ENCODE measurements at places on chromosomes 2 and 18. TPM values are rescaled to one million over a fixed set of nuclear protein-coding genes. Genes with fewer than 3 reads are reported as not detected.

DNA sequence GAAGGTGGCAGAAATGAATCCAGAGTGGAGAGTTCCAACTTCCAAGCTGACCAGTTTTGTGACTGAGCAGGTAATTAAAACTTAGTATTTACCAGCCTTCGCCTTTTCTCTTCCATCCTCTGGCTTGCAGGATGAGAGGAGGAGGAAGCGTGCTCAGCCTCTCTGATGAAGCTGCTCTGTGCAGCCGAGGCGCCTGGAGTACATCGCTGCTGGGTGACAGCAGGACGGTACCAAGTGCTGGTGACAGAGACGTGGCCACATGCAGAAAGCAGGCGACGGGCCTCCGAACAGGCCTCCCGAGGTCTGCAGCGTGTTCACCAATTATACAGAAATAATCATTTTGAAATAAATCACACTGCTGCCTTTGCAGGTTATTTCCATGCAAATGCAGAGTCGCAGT, 95.0 kb downstream of the MBP start:
- H3K27me3 ChIP-seq = no peaks in the 10 kb centered on the region
- H3K36me3 ChIP-seq = no peaks in the 10 kb centered on the region
- H3K4me1 ChIP-seq = peaks cover 32% of the 10 kb centered on the region

DNA sequence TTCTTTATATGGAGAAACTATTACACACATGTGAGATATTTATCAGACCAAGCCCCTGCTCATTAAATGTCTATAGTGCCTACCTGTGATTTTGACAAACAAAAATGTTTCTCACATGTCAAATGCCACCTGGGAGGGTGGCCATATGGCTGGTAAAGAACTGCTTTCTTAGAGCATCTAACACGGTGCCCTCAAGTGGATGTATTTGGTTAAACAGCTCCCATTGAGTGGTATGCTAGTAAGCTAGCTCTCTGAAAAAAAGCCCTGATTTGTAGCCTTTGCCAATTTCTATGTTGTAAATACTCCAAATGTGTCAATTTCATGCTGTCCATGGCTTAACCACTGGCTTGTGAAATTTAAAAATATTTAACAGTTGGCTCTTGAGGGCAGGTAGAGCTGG, 94.6 kb downstream of the PMAIP1 start:
- H3K36me3 ChIP-seq = no peaks in the 10 kb centered on the region
- no peaks in the 10 kb centered on the region for H3K4me1 ChIP-seq
- no peak for DNase-seq
- no peak overlapping the region for H3K27ac ChIP-seq
- no peaks in the 10 kb centered on the region for H3K27me3 ChIP-seq

Gene EPB41L3
- 226 TPM for total RNA-seq

Gene CNTNAP5
- 63.2 TPM for total RNA-seq

Gene SLC9A4
- total RNA-seq = 0.30 TPM

- no peak overlapping the region for H3K27ac ChIP-seq
- peaks cover 7% of the 10 kb centered on the region for H3K4me1 ChIP-seq
- no peaks in the 10 kb centered on the region for H3K27me3 ChIP-seq
- no peak overlapping the region for H3K4me3 ChIP-seq
- H3K36me3 ChIP-seq = no peaks in the 10 kb centered on the region
Measured at GRCh38 chr2:130806370-130806769, 30.3 kb upstream of the ARHGEF4 start.

- H3K4me1 ChIP-seq = no peaks in the 10 kb centered on the region
- H3K4me3 ChIP-seq = no peak overlapping the region
- H3K27ac ChIP-seq = no peak overlapping the region
Measured at GRCh38 chr18:26414901-26415440, 133.4 kb downstream of the KCTD1 start.

Gene GAL3ST2
- total RNA-seq = 0.33 TPM

Gene SH3RF3
- 4.8 TPM for total RNA-seq

DNA sequence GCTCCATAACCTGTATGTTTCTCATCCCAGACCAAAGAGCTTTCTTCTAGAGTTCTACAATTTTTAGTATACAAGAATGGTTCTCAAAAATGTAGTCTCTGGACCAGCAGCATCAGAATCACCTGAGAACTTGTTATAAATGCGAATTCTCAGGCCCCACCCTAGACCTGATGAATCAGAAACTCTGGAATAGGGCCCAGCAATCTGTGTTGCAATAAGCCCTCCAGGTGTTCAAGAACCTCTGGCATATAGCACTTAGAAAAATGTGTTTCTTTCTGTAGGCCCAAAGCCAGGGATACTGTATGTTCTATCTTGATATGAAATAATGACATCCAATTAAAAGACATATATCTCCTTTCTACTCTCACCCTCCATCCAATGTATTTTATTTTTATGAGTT, 10.4 kb downstream of the PAIP2B start:
- no peaks in the 10 kb centered on the region for H3K4me1 ChIP-seq
- H3K4me3 ChIP-seq = no peak overlapping the region

- DNase-seq = no peak
- H3K27me3 ChIP-seq = no peaks in the 10 kb centered on the region
Measured at GRCh38 chr2:152456262-152456661, 121.3 kb downstream of the FMNL2 start.

Measured in spinal cord (tissue), 10 donors.